Lower lobe of right lung (tissue), 2 donors: ENCODE measurements at places on chromosomes 6 and 20. TPM values are rescaled to one million over a fixed set of nuclear protein-coding genes. Genes with fewer than 3 reads are reported as not detected.

COL21A1 gene
- total RNA-seq: 9.4 TPM

LST1 gene
- 127 TPM for total RNA-seq

KCNQ2 gene
- total RNA-seq: not detected

MRPS10 gene
- 23.6 TPM for total RNA-seq

DNA sequence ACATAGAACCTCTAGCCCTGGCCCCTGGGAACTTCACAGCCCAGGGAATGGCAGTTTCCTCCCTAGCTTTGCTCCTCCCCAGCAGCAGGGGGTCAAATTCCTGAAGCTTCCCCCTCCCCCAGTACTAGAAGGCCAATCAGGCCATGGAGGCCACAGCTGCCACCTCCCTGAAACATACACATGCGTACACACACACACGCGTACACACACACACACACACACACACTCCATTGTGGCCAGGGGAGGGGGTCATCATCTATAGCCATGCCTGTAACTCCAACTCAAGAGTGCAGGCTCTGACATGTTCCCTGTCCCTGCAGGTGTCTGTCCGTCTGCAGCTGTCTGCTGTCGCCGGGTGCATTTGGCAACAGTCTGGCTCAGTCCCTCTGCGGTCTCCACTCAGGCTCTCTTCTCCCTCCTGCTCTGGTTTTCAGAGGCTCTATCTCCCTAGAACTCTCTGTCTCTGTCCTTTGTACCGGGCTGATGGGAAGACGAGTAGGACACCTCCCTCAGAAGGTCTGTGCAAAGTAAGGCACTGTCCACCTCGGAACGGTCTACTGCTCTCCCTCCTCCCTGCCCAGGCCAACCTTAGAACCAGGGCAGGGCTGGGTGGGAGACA is 1.4 kb downstream of the LRFN2 start:
- H3K27me3 ChIP-seq: peaks cover 73% of the 10 kb centered on the region
- H3K4me1 ChIP-seq: peaks cover 14% of the 10 kb centered on the region
- no peaks in the 10 kb centered on the region for H3K36me3 ChIP-seq
- no peak for DNase-seq

- H3K4me3 ChIP-seq: peak overlapping the region; percentile 80
- peak; percentile 56 for DNase-seq
- H3K27ac ChIP-seq: peak overlapping the region; percentile 78
- H3K4me1 ChIP-seq: peaks cover 19% of the 10 kb centered on the region
These were observed 672 bp downstream of the CARMIL1 start for GRCh38 chr6:25279748-25280343.

DNA sequence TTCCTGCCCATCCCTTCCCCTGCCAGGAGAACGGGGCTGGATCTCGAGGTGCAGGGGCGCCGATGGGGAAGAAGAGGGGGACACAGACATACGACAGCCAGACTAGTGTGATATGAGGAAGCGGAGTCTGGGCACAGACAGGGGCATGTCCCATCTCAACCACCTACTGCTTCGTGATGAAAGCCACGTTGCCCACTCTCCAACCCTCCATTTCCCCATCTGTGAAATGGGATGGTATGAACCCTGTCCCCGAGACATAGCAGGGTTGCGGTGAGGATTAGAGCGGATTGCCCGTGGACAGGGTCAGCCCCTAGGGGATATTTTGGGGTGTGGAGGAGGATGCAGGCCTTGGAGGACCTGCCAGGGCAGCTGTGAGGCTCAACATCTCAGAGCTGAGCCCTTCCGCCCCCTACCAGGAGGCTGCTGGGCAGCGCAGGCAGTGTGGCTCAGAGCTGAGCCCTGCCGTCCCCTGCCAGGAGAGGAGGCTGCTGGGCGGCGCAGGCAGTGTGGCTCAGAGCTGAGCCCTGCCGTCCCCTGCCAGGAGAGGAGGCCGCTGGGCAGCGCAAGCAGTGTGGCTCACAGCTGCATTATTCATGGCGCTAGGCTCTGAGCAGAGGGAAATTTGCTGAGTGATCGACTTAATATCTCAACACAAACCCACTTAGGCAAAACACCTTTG is 71.7 kb downstream of the GRM4 start:
- H3K27me3 ChIP-seq: no peaks in the 10 kb centered on the region
- DNase-seq: no peak
- H3K4me3 ChIP-seq: no peak overlapping the region
- no peak overlapping the region for H3K27ac ChIP-seq
- no peaks in the 10 kb centered on the region for H3K36me3 ChIP-seq

GRCh38 chr6:11538052-11538818 is 686 bp downstream of the TMEM170B start:
- H3K4me1 ChIP-seq: peaks cover 15% of the 10 kb centered on the region
- H3K36me3 ChIP-seq: no peaks in the 10 kb centered on the region
- H3K27me3 ChIP-seq: no peaks in the 10 kb centered on the region
- DNase-seq: peak; percentile 64
- peak overlapping the region; percentile 86 for H3K27ac ChIP-seq
- H3K4me3 ChIP-seq: peak overlapping the region; percentile 88

DNA sequence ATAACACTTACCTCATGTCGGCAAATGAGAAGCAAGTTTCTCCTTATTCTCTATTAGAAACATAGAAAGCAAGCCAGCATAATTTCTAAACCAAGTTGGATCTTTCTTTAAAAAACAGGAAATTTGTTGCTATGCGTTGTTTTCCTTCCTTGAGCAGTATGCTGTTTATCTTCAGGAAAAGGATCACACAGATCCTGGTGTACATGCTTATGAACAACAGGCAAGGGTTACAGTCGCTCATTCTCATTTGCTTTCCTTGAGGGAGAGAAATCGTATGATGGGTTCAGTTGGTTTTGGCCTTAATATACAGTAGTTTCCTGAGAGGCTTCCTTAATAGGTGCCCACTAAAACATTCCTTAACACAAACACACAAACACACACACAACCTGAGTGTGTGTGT is 118.8 kb downstream of the FYN start:
- peak overlapping the region; percentile 12 for H3K27ac ChIP-seq
- H3K4me1 ChIP-seq: peaks cover 52% of the 10 kb centered on the region
- H3K27me3 ChIP-seq: no peaks in the 10 kb centered on the region

DNA sequence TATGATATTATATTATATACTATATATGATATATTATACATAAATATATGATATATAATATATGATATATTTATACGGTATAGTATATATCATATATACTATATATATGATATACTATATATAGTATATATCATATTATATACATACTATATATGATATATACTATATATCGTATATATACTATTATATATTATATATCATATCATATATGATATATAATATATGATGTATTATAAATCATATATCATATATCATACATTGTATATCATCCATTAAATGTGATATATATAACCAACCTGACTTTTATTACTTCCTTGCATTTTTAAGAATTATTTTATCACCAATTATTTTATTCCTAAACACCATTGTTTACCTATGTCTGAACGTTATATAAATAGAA is 146.6 kb upstream of the PRSS16 start:
- DNase-seq: no peak
- H3K36me3 ChIP-seq: no peaks in the 10 kb centered on the region
- H3K4me1 ChIP-seq: peaks cover 5% of the 10 kb centered on the region
- peaks cover 13% of the 10 kb centered on the region for H3K27me3 ChIP-seq
- no peak overlapping the region for H3K4me3 ChIP-seq

- H3K4me1 ChIP-seq: no peaks in the 10 kb centered on the region
- H3K27ac ChIP-seq: no peak overlapping the region
- peaks cover 83% of the 10 kb centered on the region for H3K36me3 ChIP-seq
- no peak overlapping the region for H3K4me3 ChIP-seq
These were observed 10.2 kb upstream of the DNAJC5 start for GRCh38 chr20:63884506-63885263.

- H3K27ac ChIP-seq: no peak overlapping the region
- no peak overlapping the region for H3K4me3 ChIP-seq
- no peak for DNase-seq
- no peaks in the 10 kb centered on the region for H3K27me3 ChIP-seq
- H3K36me3 ChIP-seq: no peaks in the 10 kb centered on the region
These were observed 12.8 kb downstream of the SLC22A3 start for GRCh38 chr6:160360955-160361354.
